Activated naive CD8-positive, alpha-beta T cell treated with anti-CD3 and anti-CD28 coated beads, Interleukin-2, amount 50 U/mL, for 16 hours (primary cell): ENCODE measurements at places on chromosomes 3 and 15.

- no peak for DNase-seq
Observed at GRCh38 chr3:109831403-109831802, 494.1 kb upstream of the DPPA4 start.

- no peak for DNase-seq
Observed at GRCh38 chr3:185046164-185046515, 106.7 kb downstream of the C3orf70 start.

DNA sequence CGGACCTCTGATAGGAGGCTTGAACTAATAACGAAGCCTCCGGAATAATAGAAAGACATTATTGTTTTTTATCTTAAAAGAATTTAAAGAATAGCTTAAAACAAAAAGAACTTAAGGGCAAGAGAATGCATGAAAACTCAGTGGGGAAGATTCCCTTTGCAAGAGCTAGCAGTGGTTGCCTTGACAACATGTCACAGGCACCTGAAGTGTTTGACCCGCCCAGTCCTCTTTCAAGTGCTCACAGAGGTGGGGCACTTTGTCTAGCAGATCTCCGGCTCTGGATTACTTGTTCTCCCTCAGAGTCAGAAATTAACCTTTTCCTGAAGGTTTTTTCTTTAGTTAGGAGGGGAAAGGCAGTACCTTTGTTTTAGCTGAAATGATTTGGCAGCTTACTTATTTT lies 37.8 kb downstream of the LARS2 start:
- no peak for DNase-seq

DNA sequence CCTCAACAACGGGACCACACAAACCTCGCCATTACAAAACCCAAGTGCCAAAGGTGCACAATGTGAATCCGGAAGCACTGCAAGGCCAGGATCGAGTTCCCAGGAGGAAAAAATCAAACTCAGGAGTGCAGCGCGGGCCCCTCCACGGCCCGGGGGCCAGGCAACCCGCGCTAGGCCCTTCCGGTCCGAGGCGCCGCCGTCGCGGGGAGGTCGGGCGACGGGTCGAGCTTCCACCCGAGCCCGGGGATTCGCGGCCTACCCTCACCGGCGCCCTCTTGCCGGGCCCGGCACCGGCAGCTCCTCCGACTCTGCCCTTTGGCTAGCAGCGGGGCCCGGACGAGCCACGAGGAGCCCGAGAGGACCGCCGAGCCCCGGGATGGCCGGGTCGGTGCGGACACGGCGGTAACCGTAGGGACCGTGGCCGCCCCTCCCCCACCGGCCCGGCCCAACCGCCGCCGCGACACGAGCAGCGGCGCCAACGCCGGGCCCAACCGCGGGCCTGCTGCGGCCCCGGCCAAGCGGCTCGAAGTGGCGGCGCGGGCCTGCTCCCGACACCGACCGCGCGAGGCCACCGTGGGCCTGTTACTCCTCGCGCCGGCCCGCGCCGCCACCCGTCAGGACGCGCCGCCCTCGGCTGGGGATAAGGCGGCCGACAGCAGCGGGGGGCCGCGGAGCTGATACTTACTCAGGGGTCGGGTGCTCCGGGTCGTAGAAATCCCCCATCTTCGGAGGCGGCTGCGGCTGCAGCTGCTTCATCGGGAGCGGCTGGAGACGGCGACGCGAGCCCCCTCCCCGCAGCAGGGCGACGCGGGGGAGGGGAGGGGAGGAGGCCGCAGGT lies 525 bp downstream of the SETD2 start:
- peak; percentile 25 for DNase-seq

GRCh38 chr3:125261031-125261430 lies 48.5 kb upstream of the SLC12A8 start:
- DNase-seq = no peak

DNA sequence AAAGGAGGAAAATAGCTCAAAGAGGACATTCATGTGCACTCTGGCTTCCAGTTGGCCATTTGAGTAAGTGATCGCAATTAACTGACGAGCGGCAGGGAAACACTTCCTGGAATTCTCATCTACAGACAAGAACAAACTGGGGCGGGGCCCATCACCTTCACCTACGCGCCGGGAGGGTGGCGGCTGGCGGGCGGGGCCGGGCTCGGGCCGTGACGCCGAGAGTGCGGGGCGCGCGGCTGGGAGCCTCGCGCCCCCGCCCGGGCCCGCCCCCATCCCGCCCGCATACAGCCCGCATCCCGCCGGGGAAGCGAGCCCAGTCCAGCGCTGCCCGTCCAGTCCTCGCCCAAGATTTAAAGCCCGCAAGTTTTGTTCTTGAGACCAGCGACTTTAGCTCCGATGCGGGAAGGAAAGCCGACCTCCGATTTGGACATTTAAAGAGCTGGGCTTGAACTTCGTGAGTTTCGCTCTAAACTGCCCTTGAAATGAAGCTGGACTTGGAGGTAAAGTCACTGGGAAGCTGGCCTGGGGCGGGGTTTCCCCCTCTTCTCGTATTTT lies at the start of gene B3GNT5:
Gene B3GNT5 (plus strand): TSS at position 281 of the 555 bp plus-strand sequence. CDS start 16,546 bp downstream, outside the sequence.
- no peak for DNase-seq

DNA sequence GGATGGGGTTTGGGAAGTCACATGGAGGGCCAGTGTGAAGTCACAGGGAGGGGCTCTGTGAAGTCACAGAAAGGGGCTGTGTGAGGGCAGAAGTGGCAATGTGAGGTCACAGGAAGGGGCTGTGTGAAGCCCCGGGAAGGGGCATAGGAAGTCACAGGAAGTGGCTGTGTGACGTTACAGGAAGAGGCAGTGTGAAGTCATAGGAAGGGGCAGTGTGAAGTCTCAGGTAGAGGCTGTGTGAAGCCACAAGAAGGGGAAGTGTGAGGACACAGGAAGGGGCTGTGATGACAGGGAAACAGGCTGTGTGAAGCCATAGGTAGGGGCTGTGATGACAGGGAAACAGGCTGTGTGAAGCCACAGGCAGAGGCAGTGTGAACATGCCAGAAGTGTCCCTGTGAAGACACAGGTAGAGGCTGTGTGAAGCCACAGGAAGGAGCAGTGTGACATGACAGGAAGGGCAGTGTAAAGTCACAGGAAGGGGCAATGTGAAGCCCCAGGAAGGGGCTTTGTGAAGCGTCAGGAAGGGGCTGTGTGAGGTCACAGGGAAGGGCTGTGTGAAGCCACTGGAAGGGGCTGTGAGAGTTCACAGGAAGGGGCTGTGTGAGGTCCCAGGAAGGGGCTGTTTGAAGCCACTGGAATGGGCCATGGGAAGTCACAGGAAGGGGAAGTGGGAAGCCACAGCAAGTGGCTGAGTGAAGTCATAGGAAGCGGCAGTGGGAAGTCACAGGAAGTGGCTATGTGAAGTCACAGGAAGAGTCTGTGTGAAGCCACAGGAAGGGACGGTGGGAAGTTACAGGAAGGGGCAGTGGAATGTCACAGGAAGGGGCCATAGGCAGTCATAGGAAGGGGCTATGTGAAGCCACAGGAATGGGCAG lies 37.1 kb downstream of the GASK1A start:
- no peak for DNase-seq

GRCh38 chr15:39468828-39469227 lies 112.1 kb upstream of the THBS1 start:
- DNase-seq = no peak

- no peak for DNase-seq
Observed at GRCh38 chr15:58535894-58536293, 104.1 kb downstream of the LIPC start.

GRCh38 chr3:147141516-147142288 lies 264.6 kb downstream of the ZIC4 start:
- no peak for DNase-seq

- no peak for DNase-seq
Observed at GRCh38 chr15:52405856-52406255, 110.3 kb upstream of the MYO5C start.

GRCh38 chr3:185558395-185558794 lies 6.0 kb upstream of the LIPH start:
- DNase-seq = no peak

DNA sequence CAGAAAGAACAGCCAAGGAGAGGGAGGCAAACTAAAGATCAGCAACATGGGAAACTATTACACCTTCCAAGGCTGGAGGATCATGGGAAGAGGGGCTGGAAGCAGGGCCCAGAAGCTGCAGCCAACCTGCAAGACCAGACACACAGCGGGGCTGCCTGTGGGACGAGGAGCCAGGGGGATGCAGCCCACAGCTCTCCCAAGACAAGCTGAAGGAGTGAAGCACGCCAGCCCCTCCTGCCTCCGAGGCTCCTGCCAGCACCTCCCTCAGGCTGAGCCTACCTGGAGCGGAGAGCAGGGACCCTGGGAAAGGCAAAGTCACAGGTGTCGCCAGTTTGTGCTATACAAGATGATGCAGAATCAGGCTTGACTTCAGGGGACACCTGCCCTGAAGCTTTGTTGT lies 133.3 kb downstream of the OSBPL10 start:
- no peak for DNase-seq

DNA sequence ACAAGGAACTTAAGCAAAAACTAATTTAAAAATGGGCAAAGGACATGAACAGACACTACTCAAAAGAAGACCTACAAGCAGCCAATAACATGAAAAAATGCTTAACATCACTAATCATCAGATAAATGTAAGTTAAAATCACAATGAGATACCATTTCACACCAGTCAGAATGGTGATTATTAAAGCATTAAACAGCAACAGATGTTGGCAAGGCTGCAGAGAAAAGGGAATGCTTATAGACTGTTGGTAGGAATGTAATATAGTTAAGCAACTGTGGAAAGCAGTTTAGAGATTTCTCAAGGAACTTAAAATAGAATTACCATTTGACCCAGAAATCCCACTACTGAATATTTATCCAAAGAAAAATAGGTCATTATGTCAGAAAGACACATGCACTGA lies 482.2 kb downstream of the SQOR start:
- no peak for DNase-seq

GRCh38 chr3:105767776-105768175 lies 101.0 kb downstream of the CBLB start:
- no peak for DNase-seq

- no peak for DNase-seq
Observed at GRCh38 chr15:50880651-50881114, 27.8 kb upstream of the AP4E1 start.

- DNase-seq = no peak
Observed at GRCh38 chr15:62593681-62594399, 428.8 kb upstream of the C2CD4B start.

DNA sequence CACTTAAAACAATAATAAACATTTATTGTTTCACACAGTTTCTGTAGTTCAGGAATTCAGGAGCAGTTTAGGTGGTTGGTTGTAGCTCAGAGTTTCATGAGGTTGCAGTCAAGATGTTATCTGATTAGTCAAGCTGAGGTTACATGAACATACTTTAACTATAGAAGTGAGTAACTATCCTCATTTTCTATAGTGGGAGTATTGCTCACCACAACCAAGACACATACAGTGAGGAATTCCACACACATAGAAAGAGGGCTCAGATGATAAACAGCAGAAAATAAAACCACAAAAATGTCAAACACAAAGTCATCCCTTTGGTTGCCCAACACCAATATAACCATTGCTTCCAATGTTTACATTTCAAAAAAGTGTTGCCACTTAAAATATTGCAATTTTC lies 13.6 kb downstream of the SCN11A start:
- DNase-seq = no peak

- no peak for DNase-seq
Observed at GRCh38 chr15:63599401-63600000, 2.3 kb downstream of the FBXL22 start.

DNA sequence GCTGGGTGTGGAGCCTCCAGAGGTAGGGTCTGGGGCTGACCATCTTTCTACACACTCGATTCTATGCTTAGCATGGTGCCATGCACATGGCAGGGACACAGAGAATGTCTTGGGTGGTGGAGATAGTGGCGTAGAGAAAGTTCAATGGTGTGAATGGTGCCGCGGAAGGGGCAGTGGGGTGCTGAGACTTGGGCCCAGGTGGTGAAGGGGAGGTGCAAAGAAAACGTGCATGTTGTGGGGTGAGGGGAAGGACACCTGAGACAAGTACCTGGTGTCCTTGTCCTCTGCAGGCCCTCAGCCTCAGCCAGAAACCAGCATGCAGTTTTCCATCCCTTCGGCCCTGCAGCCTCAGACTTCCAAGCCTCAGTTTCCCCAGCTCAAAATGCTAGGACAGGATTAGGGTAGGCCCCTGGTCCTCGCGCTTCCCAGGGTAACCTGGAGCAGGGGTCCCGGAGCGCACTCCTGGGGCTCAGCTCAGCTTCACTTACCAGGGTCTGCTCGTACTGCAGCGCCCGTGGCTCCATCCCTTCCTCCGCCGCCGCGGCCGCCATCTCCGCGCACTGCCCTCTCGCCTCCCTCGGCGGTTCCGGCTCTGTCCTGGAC lies 375 bp downstream of the CLCN2 start:
- no peak for DNase-seq

DNA sequence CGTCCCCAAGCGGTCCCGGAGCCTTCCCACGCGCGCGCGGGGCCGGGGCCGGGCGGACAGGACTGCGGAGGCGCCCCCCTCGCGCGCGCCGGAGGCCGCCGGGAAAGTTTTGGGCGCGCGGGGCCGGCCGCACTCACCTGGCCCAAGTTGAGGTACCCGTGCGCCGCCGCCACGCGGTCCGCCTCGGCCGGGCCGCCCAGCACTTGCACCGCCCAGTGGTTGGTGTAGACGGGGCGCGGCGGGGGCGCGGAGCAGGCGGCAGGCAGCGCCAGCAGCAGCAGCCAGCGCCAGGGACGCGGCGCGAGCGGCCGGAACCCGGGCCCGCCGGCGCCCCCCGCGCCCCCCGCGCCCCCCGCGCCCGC lies 289 bp downstream of the PCSK6 start:
- no peak for DNase-seq

DNA sequence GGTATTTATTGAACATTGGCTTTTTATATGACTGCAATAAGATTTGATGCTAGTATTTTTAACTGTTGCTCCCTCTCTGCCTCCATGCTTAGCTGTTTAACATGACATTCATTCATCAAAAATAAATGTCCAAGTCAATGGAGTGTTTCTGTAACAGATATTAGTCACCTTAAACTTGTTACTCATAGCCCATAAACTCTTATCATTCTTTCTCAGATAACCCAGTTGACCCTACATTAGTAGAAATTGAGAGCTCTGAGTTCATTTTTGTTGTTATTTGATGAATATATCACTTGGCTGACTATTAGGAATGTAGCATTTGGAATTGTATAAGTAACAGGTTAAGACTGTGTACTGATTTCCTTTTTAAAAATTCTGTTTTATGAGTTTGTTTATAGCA lies 201.1 kb downstream of the UBE2E2 start:
- no peak for DNase-seq

DNA sequence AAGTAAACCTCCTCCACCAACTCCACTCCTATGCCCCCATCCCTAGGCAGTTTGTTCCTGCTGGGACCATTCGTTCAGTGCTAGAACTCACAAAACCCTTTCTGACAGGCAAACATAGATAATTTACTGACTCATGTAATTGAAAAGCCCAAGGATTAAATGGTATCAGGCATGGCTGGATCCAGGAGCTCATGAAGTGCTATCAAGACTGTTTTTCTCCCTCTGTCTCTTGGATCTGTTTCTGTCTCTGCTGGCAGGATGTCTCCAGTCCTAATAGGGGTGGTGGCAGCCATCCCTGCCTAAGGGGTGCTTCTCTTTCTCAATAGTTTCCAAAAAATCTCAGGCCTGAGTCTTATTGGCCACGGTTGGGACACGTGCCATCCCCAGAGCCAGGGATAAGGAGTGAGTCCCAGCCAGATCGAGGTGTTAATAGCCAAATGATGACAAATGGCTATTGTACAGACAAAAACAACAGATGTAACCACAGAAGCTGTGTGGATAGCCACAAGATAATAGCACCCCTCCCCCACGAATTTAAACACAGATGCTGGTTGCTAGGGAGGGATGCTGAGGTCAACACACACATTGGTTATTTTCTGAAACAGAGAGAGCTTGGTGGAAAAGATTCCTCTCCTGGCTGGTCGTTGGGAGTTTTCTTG lies 168.6 kb downstream of the SHQ1 start:
- no peak for DNase-seq
